ENCODE measurements at places on chromosomes 5 and 9.

DNA sequence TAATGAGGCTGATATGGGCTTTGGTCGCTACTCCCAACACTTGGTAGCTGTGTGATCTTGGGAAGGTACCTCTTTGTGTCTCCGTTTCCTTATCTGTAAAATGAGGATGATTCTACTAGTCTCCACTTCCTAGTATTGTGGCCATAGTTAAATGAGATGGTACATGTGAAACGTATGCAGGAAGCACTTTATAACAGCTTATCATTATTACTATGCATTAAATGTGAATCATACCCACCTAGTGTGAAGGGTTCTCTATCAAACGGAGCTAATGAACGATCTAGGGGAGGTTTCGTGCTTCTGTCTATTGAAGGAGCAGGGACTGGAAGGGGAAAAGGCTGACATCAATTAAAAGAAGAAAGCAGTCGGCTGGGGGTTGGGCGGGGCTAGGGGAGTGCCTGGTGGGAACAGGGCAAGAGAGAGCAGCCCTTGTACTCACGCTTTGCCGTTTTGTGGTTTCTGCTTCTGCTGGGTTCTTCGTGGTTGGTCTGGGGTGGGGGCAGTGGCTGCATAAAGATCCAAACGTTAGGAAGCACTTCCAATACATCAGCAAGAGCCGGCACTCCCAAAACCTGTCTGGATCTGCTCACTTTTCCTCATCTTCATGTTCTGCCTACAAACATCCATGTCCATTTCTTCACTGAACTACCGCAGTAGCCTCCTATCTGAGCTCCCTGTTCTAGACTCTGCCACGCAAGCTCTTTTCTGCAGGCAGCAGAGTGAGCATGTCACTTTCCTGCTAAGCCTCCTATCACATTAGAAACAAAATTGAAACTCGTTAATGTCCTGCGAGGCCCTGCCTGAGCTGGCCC is 30.8 kb downstream of the LCP2 start:
- DNase-seq = peak; percentile 23

DNA sequence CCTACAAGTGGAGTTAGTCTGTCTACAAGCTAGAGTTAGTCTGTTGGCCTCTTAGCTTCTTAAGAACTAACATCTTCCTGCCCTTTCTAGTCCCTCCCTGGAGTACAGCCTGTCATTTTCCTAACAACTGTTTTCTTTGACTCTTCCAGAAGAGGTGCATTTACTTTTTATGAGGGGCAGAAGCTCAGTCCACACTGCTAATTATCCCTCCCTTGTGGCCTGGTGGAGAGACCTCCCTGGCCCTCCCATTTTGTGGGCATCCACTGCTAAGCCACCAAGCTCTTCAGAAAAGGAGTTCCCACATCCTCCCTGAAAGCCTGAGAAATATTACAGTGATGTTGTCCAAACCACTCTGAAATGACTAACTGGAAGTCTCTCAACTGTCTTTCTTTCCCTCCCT is 8.0 kb downstream of the MAP1B start:
- DNase-seq = no peak

GRCh38 chr9:126668058-126668457 is 54.3 kb downstream of the LMX1B start:
- no peak for DNase-seq

DNA sequence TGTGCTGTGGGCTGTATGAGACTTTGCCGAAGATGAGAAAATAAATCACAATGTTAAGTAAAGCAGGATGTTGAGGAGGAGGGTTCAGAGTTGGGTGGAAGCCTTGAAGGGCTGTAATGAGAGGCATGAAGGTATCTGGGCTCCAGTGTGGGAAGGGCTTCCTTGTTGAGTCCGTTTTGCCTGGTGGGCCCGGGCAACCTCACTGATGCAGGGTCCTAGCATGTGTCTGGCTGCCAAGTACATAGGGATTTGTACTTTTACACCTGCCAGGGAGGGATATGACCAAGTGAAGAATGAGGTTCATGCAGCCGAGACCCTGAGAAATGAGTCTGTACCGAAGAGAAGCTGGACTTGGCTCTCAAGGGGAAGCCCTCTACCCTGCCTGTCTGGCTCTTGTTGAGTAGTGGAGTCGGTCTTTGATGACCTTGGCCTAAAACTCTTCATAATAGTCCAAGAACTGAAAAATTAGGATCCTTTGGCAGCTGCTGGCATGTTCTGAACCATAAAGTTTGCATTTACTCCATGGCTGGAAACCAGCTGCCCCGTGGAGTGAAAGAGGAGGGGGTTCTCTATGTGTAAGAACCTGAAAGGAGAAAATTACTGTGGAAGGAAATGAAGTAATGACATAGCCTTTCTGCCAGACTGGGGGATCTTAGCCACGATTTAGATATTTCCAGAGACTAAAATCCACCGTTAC is 59.0 kb upstream of the DPYSL3 start:
- DNase-seq = no peak

GRCh38 chr5:169003721-169004541 is 297.0 kb downstream of the SLIT3 start:
- no peak for DNase-seq

GRCh38 chr5:10232386-10232785 is 17.3 kb downstream of the ATPSCKMT start:
- DNase-seq = no peak

GRCh38 chr5:97635553-97635952 is 452.5 kb upstream of the RIOK2 start:
- DNase-seq = no peak

DNA sequence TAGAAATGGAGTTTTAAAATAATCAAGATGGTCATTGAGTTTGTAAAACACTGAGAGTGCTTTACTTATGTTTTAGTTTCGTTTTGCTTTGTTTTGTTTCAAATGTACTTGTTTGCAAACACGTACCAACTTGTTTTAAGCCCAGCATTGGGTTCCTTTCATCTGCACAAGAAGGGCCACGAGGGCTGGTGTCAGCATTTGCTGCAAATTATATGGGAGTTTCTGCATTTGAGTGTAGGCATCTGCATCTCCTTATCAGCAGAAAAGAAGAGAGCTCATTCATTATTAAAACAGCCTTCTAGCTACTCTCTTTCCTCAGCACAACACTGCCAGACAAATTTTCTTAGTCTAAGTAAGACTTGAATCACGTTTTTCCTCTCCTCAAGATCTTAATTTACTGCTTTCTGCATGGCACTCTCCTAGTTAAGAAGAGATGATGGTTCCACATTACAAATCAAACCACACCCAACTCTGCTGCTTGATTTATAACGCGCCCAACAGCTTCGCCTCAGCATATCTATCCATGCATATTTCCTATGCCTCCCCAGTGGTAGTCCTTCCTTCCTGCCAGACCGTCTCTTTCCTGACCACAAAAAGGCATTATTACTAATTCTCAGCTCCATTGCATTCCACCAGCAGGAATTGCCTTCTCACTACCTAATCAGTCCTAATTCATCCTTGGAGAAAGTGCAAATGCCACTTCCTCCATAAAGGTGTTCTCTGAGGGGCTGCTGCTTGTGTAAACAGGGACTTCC is 95.2 kb upstream of the CAST start:
- no peak for DNase-seq

DNA sequence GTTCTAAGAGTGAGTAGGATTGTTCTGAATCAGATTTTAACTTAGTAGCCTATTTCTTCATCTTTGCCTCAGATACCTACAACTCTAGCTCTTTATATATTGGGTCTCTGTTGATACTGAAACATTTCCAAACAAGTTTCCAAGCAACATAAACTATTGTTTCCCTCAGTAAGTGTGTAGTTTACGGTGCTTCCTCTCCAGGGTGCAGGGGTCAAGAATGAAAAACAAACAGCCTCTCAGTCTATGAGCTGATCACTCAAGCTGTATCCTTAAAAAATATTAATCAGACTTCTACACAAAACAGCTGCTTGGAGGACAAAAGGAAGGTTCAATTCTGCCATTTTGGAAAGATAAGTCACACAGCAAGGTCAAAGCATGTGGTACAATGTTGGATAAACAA is 75.0 kb downstream of the ADAMTS12 start:
- DNase-seq = no peak

GRCh38 chr5:128228008-128228407 is 144.4 kb downstream of the SLC12A2 start:
- no peak for DNase-seq

GRCh38 chr5:33072726-33073125 is 361.6 kb downstream of the NPR3 start:
- no peak for DNase-seq
